ENCODE measurements at places on chromosomes 2 and 18.

- no peak for DNase-seq
Measured at GRCh38 chr18:74289137-74289536, 2.6 kb downstream of the CYB5A start.

- no peak for DNase-seq
Measured at GRCh38 chr2:217382794-217383193, 522.9 kb upstream of the TNP1 start.

- no peak for DNase-seq
Measured at GRCh38 chr2:201992960-201993359, 40.7 kb upstream of the FZD7 start.

GRCh38 chr2:85143463-85144082, 10.4 kb downstream of the TCF7L1 start:
- DNase-seq = no peak

- no peak for DNase-seq
Measured at GRCh38 chr18:25253136-25253535, 98.8 kb downstream of the ZNF521 start.

DNA sequence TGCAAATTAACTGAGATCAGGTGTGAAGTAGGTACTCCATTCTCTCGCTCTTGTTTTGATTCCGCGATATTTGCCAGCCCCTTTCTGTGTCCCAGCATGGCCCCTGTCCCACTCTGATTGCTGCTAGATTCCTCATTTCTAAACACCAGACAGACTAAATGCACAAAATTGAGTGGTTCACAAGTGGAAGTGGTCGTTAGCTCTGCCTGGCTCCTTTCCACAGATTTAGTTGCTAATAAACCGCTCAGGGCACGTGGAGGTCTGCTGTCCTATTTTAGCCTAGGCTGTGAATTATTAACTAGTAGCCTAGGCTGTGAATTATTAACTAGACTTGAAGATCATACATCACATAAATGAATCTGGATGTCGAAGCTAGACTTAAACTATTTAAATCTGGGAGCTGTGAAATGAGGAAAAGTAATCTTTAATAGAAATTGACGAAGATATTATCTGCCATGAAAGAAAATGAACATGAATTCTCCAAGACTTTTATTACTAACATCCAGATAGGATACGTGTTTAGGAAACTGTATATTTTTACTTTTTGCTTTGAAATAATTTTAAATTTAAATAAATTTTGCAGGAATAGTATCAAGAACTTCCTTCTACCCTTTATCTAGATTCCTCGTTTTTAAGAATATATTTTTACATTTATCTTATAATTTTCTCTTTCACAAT, 3.7 kb downstream of the IL1RL2 start:
- no peak for DNase-seq

GRCh38 chr2:33730193-33730592, 131.1 kb upstream of the FAM98A start:
- no peak for DNase-seq

DNA sequence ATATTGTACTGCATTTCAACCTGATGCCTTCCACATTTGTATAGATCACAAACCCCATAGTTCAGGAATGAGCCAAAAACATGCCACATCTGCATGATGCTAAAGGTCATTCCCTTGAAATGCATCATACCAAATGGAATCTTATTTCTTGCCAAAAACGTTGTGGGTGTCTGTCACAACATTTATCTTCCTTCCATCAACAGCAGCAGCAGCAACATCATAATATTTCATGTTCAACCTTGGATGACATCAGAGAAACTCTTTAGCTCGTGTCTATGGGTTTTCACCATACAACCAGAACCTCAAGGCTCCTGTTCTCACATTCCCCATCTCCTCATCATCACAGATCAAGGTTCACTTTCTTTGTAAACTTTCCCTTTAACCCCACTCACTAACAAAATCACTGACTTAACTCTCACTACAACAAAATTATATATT, 221.3 kb upstream of the CTAGE1 start:
- no peak for DNase-seq

DNA sequence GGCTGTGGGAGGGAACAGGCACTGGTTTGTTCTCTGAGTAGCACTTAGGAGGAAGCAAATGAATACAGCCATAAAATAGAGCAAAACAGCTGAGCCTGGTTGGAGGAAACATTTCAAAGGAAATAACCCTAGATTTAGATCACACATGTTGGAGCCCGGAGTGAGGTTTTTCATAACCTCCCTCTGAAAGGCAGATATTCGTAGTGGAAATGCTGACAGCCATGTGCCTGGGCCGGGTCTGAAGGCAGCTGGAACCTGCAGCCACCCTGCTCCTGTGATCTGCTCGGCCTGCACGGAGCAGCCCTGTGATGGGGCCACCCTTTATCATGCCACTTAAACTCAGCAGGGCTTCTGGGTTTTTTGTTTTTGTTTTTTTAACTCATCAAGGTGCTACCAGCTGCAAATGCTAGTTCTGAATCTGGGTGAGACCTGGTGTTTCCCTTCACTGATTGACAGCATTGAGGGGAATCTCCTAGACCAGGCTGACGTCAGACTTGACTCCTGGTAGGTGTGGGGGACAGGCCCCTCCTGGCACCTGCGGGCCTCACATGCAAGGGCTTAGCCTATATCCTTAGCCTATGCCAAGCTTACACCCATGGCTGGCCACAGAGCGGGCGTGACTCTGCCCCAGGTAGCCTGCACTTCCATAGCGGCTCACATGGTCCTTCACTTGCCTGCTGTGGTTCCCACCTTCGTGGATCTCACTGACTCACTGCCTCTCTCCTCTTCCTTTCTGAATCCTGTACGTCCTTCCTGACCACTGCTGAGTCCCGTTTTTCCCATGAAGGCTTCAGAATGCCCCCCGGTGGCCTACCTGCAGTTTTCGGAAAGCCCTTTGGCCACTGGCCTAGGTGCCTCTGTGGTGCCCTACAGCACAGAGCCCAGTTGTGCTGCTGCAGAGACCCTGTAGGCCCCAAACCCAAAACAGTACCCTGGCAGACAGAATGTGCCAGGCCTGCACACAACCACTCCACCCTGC, 217.3 kb downstream of the SEPTIN10 start:
- DNase-seq = no peak
